ENCODE measurements at places on chromosomes 7 and 10. TPM values are rescaled to one million over a fixed set of nuclear protein-coding genes. Genes with fewer than 3 reads are reported as not detected.

Gene BRAF
- 62.2 TPM for total RNA-seq

Gene FAM237B
- not detected for total RNA-seq

Gene GCK
- total RNA-seq: 1.6 TPM

Gene PCLO
- 0.78 TPM for total RNA-seq

Gene ABCC2
- total RNA-seq: 1.2 TPM

Gene RARRES2
- 76.4 TPM for total RNA-seq

Gene ADGRA1
- not detected for total RNA-seq

- H3K36me3 ChIP-seq: no peaks in the 10 kb centered on the region
- peak overlapping the region; percentile 76 for H3K4me3 ChIP-seq
- no peak overlapping the region for H3K27ac ChIP-seq
- H3K4me1 ChIP-seq: no peaks in the 10 kb centered on the region
- H3K27me3 ChIP-seq: no peaks in the 10 kb centered on the region
- DNase-seq: no peak
Observed at GRCh38 chr10:12264204-12264940, 68.4 kb downstream of the CDC123 start.

DNA sequence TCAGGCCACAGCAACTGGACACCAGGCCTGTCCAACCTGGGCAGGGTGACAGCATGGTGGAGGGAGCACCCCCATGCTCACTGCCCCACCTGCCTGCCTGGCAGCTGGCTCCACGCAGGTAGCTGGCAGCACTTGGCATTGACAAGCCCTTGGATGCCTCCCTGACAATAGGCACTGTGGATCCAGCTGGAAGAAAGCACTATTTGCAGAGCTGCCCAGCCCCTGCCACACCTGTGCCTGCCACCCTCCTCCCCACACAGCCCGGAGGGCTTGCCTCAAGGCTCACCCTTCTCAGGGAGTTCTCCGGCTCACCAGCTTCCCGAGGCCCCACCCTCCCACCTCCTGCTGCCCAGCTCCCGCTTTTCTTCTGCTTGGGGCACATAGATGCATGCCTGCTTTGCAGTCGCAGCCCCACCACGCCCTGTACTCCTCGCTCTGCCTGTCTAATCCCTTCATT lies 160.1 kb downstream of the NEURL1 start:
- DNase-seq: no peak
- H3K27me3 ChIP-seq: no peaks in the 10 kb centered on the region
- H3K4me1 ChIP-seq: peaks cover 36% of the 10 kb centered on the region

DNA sequence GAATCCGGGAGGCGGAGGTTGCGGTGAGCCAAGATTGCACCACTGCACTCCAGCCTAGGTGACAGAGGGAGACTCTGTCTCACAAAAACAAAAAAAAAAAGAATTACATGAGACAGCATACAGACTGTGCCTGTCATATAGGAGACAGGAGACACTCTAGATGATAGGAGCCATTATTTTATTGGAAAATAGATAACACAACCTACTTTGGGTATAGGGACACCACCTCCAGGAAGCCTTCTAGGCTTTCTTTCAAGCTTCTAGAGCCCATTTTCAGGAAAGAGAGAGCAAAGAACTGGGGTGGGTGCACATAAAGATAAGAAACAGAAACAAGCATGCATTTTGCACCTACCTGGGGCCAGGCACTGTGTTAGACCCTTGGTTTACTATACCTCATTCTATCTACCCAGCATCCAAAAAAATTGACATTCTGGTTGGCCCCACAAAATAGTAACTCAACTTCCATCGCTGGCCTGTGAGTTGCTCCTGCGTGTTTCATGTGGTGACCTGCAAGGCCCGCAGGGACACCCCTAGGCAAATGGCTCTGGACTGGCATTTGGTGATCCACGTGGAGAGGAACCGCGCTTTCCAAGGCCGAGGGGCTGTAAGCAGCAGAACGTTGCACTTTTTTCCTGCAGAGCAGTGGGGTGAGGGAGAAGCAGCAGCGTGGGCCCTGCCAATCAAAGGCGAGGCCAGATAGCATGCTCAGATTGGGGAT lies 57.1 kb upstream of the CACUL1 start:
- H3K27me3 ChIP-seq: no peaks in the 10 kb centered on the region
- no peak for DNase-seq
- no peak overlapping the region for H3K27ac ChIP-seq
- no peak overlapping the region for H3K4me3 ChIP-seq
- H3K36me3 ChIP-seq: no peaks in the 10 kb centered on the region

DNA sequence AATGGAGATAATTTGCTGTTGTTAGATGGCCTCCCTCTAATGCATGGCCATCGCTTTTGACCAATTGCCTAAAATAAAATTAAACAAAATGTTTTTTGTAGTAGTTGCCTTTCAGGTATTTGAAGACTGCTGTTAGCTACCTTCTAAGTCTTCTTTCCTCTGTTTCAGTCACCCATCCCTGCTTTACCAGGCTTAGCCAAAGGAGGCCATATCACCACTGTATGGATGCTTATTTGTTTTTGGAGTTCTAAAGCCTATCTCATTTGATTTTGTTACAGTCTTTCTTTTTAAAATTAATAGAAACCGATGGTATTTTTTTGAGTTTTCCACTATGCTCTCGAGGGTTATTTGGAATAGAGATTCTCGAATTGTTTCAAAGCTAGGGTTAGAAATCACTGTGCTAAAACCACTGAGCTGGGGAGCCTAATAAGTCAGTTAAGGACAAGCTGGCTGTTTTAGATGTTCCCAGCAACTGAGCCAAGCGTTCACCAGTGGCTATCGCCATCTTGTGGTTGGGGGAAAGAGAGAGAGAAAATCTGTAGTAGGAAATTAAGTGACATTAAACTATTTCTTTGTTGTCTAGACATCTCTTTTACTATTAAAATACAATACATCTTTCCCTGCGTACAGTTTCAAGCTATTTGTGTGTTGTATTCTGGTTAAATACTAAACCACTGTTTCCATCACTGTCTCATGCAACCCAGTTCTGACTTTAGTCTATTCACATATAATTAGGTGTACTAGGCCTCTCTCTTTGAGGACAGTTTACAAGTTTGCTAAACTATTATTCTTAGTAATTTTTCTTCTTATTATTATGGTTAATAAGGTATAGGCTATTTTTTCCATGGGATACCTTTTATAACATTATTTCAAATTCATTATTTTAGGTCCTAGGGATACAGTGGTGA lies 52.2 kb downstream of the GPR158 start:
- H3K36me3 ChIP-seq: no peaks in the 10 kb centered on the region
- H3K4me3 ChIP-seq: no peak overlapping the region
- H3K27me3 ChIP-seq: no peaks in the 10 kb centered on the region

DNA sequence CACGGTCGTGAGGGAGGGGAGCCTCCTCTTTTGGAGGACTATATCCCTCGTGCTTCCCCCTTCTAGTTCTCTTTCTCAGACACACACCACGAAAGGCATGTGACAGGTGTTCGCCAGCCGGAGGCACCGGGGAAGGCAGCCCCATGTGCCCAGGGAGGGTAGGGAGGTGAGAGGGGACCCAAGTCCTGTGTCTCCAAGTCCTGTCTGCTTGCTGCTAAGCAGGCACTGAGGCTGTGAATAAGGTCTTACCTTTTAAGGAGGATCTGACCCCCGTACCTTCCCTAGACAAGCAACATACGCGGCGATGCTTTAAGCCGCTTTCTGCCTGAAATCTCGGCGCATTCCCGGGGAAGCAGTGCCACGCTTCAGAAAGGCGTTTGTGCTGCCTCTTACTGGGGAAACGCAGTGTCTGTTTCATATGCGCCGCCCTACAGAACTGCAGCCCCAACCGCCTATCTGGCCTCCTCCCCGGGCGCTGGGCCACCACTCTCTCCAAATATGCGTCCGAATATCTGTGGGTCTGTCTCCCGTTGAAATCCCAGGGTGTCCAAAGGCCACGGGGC lies 770 bp downstream of the PLXNA4 start:
- H3K4me1 ChIP-seq: peaks cover 4% of the 10 kb centered on the region
- no peak overlapping the region for H3K27ac ChIP-seq
- no peak for DNase-seq
- no peaks in the 10 kb centered on the region for H3K27me3 ChIP-seq

- H3K36me3 ChIP-seq: no peaks in the 10 kb centered on the region
- no peaks in the 10 kb centered on the region for H3K4me1 ChIP-seq
- DNase-seq: no peak
- H3K4me3 ChIP-seq: no peak overlapping the region
- H3K27ac ChIP-seq: no peak overlapping the region
Observed at GRCh38 chr7:74572301-74572979, 85.1 kb upstream of the GTF2I start.

GRCh38 chr10:96789571-96790108 lies 42.5 kb upstream of the LCOR start:
- H3K27ac ChIP-seq: no peak overlapping the region
- H3K36me3 ChIP-seq: no peaks in the 10 kb centered on the region
- H3K27me3 ChIP-seq: no peaks in the 10 kb centered on the region
- H3K4me1 ChIP-seq: no peaks in the 10 kb centered on the region
- H3K4me3 ChIP-seq: no peak overlapping the region

DNA sequence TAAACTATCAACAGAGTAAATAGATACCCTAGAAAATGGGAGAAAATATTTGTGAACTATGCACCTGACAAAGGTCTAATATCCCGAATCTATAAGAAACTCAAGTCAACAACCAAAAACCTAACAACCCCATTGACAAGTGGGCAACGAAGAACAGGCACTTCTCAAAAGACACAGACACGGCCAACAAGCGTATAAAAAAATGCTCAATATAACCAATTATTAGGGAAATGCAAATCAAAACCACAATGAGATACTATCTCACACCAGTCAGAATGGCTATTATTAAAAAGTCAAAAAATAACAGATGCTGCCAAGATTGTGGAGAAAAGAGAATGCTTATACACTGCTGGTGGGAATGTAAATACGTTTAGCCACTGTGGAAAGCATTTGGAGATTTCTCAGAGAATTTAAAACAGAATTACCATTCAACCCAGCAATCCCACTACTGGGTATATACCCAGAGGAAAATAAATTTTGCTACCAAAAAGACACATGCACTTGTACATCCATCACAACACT lies 63.2 kb upstream of the CAV2 start:
- peaks cover 43% of the 10 kb centered on the region for H3K4me1 ChIP-seq
- no peak overlapping the region for H3K27ac ChIP-seq
- no peaks in the 10 kb centered on the region for H3K27me3 ChIP-seq
- DNase-seq: no peak
- H3K36me3 ChIP-seq: no peaks in the 10 kb centered on the region

DNA sequence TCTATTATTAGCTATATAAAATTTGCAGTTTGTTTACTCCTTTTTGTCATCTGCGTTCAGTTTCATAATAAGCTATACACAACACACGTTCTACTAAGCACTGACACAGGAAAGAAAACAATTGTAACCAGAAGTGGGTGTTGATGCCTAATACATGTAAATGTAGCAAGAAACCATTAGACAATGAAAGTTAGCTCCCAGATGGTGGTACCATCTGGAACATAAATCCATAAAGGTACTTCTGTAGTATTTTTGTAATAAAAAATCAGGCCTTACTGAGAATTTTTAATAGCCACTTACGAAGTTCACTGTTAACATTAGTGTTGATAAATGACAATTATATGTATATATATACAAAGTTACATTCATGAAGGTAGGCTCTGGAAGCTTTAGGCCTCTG lies 194.7 kb downstream of the KCND2 start:
- H3K36me3 ChIP-seq: no peaks in the 10 kb centered on the region
- no peak overlapping the region for H3K4me3 ChIP-seq
- no peaks in the 10 kb centered on the region for H3K27me3 ChIP-seq
- DNase-seq: no peak
- no peak overlapping the region for H3K27ac ChIP-seq
- no peaks in the 10 kb centered on the region for H3K4me1 ChIP-seq

DNA sequence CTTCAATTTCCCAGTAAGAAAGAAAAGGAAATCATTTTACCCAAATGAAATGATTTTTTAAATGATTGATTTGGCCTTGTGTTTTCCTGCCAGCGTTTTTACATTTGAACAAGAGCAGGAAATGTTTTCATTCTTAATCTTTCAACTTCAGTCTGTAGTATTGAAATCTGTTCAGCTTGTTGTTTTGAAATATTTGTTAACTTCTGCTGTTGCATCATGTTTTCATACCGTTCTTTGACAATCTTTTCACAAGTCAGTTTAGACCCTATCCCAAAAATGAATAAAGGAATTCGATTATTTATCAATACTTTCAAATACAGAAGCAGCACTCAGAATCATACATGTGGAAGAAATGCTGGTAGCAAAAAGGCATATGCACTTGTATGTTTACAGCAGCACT lies 8.1 kb downstream of the SFR1 start:
- DNase-seq: no peak
- no peaks in the 10 kb centered on the region for H3K4me1 ChIP-seq
- no peaks in the 10 kb centered on the region for H3K27me3 ChIP-seq
